Mesangial cell (primary cell): ENCODE measurements at places on chromosomes 6 and 20. TPM values are rescaled to one million over a fixed set of nuclear protein-coding genes. Genes with fewer than 3 reads are reported as not detected.

Gene CALHM4
- total RNA-seq = not detected in 2 replicates

Gene METTL24
- 0.65 and 6.6 TPM in 2 replicates for total RNA-seq

Gene EDN3
- total RNA-seq = not detected in 2 replicates

Gene PRRC2A
- total RNA-seq = 145 and 181 TPM in 2 replicates

Gene FRMD1
- total RNA-seq = not detected in 2 replicates

Gene RAB44
- total RNA-seq = under 0.01 TPM in 1 of 2 replicates, not detected in the other

Gene ASIP
- not detected in 2 replicates for total RNA-seq

Gene BICRAL
- 3.3 and 6.7 TPM in 2 replicates for total RNA-seq

Gene UBE3D
- total RNA-seq = 3.9 and 5.5 TPM in 2 replicates
